Stimulated activated CD8-positive, alpha-beta memory T cell treated with anti-CD3 and anti-CD28 coated beads, Interleukin-2, amount 100 ng/mL, for 1 hour (primary cell): ENCODE measurements at places on chromosomes 4 and X.

DNA sequence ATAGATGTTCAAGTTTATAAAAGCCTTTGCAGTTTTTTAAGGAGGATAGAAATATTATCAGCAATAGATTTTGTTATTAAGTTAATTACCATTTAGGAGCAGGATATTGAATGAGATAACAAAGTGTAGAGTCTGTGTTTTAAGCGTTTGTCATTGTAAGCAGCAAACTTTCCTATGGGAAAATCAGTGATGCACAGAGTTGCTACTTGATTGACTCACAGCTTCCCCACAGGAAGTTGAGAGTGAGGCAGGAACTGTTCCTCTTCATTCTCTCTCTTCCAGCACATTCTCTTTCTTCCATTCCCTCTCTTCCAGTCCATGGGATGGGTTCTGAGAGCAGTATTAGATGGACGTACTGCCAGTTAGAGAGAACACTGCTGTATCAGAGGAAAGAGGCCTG, 867.7 kb upstream of the AGA start:
- DNase-seq = no peak

- DNase-seq = peak; percentile 48
These were observed at the start of gene RAB39B for GRCh38 chrX:155263854-155264628. Gene RAB39B, minus strand, starts transcription at chrX:155264491. Its CDS starts 203 bp downstream, at chrX:155264288.

- no peak for DNase-seq
These were observed 32.3 kb upstream of the BBS12 start for GRCh38 chr4:122700178-122700725.

DNA sequence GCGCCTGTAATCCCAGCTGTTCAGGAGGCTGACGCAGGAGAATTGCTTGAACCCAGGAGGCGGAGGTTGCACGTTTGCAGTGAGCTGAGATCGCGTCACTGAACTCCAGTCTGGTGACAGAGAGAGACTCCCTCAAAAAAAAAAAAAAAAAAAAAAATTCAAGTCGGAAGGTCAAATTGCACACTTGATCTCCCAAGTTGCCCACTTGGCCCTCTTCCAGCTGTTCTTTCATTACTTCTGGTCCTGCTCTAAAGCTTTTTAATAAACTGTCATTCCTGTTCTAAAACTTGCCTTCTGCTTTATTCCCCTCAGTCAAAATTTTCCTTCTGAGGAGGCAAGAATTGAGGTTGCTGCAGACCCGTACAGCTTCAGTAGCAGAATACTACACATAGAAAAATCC, 2358.0 kb downstream of the ARAP2 start:
- no peak for DNase-seq

- DNase-seq = no peak
These were observed 141.9 kb downstream of the MID1IP1 start for GRCh38 chrX:38943120-38943519.

DNA sequence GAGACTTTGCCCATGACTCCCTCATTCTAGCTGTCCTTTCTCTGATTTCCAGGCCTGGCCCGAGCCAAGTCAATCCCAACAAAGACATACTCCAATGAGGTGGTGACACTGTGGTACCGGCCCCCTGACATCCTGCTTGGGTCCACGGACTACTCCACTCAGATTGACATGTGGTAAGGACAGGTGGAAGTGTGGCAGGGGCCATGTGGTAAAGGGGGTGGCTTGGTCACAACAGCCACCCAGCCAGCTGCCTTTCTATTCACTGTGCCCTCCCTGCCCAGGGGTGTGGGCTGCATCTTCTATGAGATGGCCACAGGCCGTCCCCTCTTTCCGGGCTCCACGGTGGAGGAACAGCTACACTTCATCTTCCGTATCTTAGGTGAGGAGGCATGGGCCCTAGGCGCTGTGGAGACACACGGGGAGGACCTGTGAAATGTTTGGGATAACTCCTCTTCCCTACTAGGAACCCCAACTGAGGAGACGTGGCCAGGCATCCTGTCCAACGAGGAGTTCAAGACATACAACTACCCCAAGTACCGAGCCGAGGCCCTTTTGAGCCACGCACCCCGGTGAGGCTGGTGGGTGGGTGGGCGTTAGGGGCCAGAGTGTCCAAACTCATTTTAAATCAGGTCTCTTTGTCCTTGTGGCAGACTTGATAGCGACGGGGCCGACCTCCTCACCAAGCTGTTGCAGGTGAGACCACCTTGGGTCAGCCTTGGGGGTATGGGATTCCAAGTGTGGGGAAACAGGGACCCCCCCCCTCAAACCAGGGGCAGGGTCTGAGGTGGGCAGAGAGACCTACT, 6.1 kb upstream of the USP11 start:
- no peak for DNase-seq

GRCh38 chr4:37659696-37660095, 26.5 kb downstream of the RELL1 start:
- DNase-seq = no peak

DNA sequence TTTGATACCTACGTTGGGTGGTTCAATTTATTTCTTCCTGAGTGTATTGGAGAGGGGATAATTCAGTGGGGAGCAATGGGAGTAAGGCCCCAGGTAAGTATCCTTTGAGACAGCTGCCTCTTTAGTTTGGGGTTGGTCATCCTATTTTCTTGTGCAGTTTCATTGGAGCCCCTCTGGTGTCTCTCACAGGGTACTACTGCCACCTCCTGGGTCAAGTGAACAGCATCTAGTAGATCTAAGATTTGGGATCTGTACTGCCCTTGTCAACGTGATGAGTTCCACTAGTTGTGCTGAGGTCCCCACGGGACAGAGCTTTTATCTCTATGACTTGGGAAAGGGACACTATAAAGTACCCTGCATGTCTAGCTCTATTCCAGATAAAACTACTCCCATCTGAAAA, 80.6 kb downstream of the PBDC1 start:
- no peak for DNase-seq

- no peak for DNase-seq
These were observed 112.8 kb upstream of the MAP3K15 start for GRCh38 chrX:19628011-19628575.

GRCh38 chr4:123966990-123967769, 570.6 kb downstream of the SPRY1 start:
- DNase-seq = no peak

DNA sequence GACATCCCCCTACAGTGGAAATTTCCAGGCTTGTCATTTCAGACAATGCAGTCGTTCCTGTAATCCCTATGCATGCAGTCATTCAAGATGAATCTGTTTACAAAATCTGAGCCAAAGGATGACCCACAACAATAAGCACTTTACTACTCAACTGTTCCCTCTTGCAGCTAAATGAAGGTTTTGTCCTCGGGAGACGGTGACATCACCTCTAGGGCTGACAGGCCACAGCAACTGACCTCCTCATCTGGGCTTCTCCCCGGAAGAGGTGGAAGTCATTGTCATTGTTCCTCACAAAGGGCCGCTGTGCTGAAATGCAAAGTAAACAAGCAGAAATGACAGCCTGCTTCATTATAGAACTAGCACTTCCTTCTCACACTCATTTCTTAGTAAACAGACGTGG, 29.2 kb downstream of the CLRN2 start:
- no peak for DNase-seq

DNA sequence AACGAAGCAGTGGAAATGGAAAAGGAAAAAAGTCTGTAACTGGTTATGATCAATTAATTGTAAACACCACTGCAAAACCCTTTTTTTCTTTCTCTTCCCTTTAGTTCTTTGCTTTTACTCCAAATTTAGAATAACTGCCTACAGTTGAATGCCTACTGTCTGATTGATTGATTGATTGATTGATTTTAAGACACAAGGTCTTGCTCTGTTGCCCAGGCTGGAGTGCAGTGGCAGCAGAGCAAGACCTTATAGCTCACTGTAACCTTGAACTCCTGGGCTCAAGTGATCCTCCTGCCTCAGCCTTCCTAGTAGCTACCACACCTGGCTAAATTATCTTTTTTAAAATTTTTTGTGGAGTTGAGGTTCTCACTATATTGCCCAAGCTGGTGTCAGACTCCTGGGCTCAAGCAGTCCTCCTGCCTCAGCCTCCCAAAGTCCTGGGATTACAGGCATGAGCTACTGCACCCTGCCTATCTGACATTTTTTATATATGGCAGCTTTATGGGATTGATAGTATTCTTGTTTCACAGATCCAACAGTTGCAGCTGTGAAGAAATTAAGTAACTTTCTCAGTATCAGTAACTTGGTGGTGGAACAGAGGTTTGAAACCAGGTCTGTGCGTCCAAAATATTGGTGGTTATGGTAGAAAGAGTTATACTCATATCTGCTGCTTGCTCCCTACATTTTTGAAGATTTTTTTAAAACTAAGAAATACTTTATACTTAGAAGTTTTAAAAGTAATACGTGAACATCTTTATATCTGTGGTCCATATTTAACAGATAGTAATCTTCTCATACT, 12.4 kb downstream of the UBE2K start:
- DNase-seq = no peak

- DNase-seq = no peak
These were observed 112.9 kb downstream of the ARHGAP10 start for GRCh38 chr4:147844781-147845180.

DNA sequence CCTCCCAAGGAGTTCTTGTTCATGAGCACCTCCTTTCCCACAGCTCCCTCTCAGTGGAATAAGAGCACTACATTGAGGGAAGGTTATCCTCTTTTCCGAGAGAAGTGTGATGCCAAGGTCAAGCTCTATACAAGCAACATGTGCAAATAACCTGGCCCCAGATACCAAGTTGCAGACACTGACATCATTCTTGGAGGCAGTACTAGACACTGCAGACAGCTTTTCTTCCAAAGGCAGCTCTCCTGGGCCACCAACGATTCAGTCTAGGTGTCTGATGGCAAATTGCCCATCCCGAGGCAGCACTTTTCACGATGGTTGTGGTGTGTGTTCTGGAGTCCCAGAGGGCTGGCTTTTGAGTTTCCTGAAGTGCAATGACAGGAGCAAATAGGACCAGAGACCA, 384.9 kb downstream of the TLL1 start:
- DNase-seq = no peak

GRCh38 chrX:14942341-14942740, 69.1 kb downstream of the MOSPD2 start:
- DNase-seq = no peak

DNA sequence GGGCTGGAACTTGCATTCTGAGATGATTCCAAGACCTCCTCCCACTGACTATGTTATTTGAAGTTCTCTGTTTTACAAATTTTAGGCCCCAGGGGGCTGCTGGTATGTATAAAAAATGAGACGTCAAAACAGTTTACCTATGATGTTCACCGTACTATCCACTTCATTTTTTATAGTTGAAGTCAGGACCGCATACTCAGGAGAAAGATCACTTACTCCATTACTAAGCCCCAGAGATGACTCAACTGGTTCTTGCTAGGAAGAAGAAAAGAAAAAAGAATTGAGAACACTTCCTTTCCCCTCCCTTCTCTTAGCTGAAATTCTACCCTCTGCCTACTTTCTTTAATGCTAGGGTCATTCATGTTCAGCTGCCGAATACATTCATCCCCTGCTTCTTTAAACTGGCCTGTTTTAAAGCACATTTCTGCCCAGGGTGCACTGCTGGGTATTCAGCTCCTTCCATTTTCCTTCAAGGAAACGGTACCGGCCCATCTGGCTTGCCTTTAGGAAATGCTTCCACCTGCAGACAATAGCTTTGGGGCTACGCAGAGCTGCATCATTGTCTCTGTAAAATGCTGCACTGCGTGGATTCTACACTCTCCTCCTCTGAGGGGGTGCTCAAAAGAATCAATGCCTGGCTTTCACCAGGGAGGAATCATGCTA, 66.2 kb downstream of the IRF2 start:
- no peak for DNase-seq
